ENCODE measurements at places on chromosomes 11 and 22. TPM values are rescaled to one million over a fixed set of nuclear protein-coding genes. Genes with fewer than 3 reads are reported as not detected.
A peak's percentile ranks its signal among the peaks of the same experiment; 100 is the strongest.

DERL3 gene
- 0.32 TPM for total RNA-seq

OR8K5 gene
- not detected for total RNA-seq

DNA sequence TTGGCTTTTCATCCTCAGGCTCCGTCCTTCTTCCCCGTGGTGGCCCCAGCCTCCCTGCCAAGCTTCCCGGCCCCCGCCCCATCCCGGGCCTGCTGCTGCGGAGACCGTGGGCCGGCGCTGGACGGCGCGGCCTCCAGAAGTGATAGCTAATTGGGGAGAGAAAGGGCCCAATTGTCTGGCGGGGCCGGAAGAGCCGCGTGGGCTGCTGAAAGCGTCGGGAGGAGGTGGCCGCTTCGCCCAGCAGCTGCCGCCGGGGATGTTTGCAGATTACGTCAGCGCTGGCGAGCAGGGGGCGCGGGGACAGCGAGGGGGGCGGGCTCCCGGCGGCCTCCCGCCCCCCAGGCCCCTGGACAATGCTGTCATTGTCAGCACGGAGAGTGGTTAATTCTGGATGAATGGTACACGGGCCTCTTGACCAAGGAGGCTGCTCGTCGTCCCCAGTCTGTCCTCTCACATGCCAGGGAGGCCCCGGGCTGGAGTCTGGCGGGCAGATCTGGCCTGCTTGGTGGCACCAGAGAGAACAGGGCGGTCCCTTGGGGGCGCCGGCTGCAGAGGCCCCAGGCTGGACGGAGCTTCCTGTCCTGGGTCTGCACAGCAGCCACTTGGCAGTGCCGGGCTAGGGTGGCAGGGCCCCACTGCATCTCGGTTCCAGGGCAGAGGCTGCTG, 1.6 kb downstream of the SMIM38 start:
- DNase-seq, result peak; percentile 41

- no peak for DNase-seq
Observed at GRCh38 chr11:11440144-11440543, 87.1 kb upstream of the CSNK2A3 start.

GRCh38 chr11:43992834-43993637, 50.6 kb downstream of the C11orf96 start:
- DNase-seq, result peak; percentile 58

- DNase-seq, result no peak
Observed at GRCh38 chr11:121626507-121626875, 173.7 kb upstream of the SORL1-AS1 start.

- no peak for DNase-seq
Observed at GRCh38 chr11:44978961-44979331, 28.3 kb upstream of the TP53I11 start.

GRCh38 chr11:126307706-126308105, 3.8 kb downstream of the DCPS start:
- peak; percentile 60 for DNase-seq

GRCh38 chr11:35066783-35067423, 72.1 kb upstream of the CD44 start:
- DNase-seq, result no peak

DNA sequence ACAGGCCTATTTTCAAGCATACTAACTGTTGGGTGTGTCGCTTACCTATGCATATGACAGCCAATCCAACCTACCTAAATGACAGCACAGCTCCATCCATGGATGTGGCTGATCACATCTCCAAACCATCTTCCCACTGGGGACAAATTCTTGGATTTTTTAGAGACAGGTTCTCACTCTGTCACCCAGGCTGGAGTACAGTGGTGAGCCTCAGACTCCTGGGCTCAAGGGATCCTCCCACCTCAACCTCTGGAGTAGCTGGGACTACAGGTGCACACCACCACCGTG, 18.0 kb downstream of the SCARF2 start:
- DNase-seq, result no peak

GRCh38 chr11:567011-567628, 6.3 kb downstream of the RASSF7 start:
- no peak for DNase-seq

GRCh38 chr11:80031014-80031600, 590.3 kb upstream of the TENM4 start:
- no peak for DNase-seq

- no peak for DNase-seq
Observed at GRCh38 chr11:60984636-60985035, 13.2 kb downstream of the CD6 start.
